ENCODE measurements at places on chromosomes 1 and 21.

GRCh38 chr1:153872331-153872730 is 50.4 kb downstream of the GATAD2B start:
- DNase-seq, result no peak

DNA sequence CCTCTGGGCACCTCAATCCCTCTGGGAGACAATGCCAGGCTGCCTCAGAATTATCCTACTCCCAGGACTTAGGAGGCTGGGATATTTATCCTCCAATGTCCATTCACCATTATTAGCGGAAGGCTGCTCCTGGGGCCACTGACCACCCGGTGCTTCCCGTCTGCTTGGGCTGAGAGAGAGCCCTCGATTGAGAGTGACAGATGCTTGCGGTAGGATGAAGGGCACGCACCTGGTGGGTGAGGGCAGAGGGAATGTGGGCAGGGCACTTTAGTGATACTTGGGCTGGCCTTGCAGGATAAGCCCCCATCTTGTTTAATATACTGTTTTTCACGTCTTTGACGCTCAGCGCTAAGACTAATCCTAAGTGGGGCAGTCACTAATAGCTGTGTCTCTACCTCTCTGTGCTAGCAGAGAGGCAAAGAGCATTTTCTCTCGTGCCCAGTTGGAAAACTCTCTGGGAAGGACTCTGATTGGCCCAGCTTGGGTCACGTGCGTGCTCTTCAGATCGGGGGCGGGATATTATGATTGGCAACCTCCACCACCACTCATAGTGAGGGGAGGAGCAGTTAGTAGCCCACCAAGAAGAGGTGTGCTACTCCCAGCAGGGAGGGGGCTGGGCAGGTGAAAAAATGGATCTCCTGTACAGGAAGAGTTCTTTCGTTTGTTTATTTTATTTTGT is 10.6 kb upstream of the PARS2 start:
- DNase-seq, result peak; percentile 35

DNA sequence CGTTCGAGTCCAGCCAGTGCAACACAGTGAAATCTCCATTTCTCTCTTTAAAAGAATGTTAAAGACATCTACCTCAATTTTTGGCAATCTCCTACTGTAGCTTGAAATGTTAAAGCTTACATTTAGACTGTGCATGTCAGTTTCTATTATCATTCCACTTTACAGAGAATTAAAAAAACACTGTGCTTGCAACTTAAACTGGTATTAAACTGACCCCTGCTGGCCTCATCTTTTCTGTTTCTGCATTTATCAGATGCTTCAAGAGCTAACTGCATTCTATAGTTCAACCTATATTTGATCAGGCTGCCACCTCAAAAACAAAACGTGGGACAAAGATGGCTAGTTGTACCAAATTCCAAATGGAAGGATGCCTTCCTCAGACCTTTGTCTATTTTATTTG is 226.5 kb downstream of the SMYD3 start:
- DNase-seq, result peak; percentile 60

DNA sequence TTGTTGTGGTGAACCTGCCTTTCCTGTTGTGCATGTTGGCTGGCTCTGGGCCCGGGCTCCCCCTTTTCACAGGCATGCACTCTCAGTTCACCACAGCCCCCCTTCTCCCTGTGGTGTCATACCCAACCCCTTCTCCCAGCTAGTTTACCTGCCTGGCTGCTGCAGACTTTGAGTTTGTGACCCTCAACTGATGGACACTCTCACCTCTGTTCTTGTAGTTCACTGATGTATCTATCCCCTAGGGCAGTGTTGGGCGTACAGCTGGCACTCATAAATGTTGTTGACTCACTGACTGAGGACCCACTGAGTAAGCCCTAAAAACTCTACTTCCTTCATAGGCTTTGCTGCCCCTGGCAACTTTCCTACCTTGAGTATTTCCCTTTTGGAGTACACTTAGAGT is 54.9 kb downstream of the WDR64 start:
- no peak for DNase-seq

DNA sequence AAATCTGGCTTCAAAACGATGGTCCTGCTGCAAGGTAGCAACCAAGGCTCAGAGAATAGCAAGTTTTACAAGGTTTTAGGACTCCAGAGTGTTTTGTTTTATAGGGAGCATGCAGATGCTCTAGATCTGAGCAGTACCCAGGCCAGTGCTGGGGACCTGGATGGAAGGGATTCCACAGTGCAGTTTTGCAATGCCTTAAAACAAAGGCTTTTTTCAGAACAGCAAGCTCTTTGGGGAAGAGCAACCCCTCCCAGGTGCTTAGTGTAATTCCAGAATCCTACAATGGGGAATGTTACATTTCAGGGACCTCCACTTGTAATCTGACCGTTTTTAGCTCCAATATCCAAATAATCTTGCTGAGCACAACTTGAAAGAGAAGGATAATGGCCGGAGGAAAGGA is 6.7 kb downstream of the ROR1 start:
- no peak for DNase-seq

Data from NB4 (cell line).